ENCODE measurements at places on chromosomes 6 and 20.

GRCh38 chr6:23910420-23910819, 215.6 kb upstream of the NRSN1 start:
- DNase-seq = no peak

DNA sequence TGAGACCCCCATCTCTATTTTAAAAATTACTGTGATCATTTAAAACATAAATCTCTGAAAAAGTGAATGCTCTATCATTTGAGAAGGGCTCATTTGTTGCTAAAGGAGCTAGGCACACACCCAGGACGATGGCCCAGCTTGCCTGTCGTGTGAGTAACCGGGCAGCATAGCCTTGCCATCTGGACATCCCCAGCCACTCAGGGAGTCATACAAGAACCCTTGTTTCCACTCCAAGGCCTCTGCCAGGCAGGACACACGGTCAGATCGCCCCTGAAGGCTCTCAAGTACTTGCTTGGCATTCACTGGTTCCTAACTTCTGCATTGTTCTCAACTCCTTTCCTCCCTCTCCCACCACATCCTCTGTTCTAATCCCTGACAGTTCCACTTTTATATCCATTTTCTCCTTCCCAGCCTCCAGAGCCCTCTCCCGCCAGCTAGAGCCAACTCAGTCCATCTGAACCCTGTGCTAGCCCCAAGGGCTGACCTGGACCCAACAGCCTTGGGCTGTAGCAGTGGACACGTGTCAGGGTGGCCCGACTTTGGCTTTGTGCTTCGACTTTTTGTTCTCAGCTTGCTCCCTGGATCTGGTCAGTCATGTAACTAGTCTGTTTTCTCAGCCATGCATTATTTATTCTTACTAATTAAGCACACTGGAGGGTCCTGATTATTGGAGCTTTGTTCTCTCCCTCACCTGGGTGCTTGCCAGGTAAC, 15.7 kb upstream of the EZR start:
- DNase-seq = peak; percentile 44

GRCh38 chr6:72626126-72626525, 4.3 kb downstream of the KCNQ5 start:
- no peak for DNase-seq

DNA sequence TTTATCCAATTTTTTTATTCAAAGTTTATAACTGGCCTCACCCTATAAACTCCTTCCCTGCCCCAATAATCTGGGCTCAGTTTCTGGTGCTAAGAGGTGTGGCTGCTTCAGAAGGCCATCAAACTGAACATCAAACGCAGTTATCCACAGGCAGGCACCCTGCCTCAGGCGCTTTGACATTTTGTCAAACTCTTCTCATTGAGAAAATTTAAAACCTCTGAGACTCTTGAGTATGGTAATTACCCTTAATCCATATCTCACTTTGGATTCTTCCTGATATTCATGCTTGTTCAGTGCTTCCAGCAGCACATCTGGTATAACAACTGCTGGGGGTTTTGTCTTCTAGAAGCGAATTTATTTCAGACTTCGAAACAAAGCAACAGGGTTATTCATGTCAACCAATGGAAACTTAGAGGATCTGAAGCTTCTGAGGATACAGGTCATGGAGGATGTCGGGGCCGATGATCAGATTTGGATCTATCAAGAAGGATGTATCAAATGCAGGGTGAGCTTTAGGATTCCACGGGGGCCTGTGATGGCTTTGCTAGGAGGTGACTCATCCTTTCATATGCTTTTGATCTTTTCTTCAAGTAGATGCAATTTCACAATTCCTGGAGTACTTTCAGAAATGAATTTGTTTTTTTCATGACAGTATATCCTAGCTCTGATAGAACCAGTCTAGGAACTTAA, 68.2 kb downstream of the RTN4IP1 start:
- no peak for DNase-seq

DNA sequence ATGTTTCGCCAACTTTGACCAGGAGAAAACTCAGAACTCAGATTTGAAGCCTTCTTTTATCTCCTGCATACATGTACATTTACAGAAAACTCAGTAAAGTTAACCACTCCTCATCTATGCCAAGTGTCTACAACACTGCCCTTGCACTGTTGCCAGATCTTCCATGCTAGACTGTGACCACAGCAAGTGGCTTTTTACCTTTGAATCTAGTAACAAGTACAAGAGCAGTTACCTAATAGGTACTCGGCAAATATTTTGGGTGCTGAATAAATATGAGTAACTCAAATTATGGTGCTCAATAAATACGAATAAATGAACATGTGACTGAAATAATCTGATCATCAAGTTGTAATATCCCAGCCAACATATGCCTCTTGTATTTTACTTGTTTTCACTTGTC, 184.9 kb downstream of the EYA4 start:
- no peak for DNase-seq

All from G401 (cell line).